ENCODE measurements at places on chromosomes 7 and 10.

DNA sequence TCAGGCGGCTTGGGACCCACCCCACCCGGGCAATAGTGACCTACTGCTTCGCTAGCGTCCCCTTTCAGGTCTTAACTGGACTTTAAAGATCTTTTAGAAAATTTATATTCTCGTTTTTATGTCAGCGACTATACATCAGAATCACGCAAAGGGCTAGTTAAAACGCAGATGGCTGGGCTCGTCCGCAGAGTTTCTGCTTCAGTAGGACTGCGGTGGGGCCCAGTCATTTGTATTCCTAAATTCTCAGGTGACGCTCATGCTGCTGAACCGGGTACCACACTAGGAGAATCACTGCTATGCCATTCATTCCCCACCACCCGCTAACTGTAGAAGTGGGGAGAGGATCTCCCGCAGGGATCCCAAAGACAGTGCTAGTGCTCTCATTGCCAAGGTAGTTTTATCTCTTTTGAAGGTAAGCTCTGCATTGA lies 12.0 kb upstream of the SP8 start:
- DNase-seq, result no peak

GRCh38 chr10:95273393-95274312 lies 17.1 kb downstream of the PDLIM1 start:
- DNase-seq, result no peak

DNA sequence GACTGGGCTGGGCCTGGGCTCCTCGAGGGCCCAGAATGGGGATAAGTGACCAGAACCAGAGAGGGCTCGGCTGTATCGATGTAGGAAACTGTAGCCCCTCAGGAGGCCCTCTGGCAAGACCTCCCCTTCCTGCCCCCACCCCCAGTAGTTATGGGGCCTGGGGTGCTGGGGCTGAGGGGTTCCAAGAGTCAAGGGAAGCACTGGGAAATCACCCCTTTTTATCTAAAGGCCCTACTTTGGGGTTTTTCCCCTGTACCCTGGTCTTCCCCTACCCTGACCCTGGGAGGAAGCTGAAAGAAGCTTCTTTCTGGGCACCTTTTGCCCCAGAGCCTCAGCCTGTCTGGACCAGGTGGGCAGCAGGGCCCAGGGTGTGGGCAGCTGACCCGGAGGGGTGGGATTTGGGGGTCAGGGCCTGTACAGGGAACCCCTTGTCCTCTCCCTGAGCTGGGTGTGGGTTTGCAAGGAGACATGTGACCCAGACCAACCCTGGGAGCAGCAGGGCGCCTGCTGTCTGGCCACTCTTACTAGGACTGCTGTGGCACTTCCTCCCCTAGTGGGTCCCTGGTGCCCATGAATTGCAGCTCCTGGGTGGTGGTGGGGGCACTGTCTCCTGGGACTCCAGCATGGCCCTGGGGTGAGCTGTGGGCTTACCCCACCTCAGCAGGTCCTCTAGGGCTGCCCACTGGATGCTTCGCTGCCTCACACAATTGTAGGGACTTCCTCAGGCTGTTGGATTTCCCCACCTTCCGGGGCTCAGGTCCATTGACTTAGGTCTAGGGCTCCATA lies 1.5 kb downstream of the IRF5 start:
- DNase-seq, result no peak

GRCh38 chr10:122241836-122242235 lies 29.3 kb upstream of the BTBD16 start:
- DNase-seq, result no peak

GRCh38 chr10:24681572-24682088 lies 42.1 kb downstream of the ARHGAP21 start:
- DNase-seq, result no peak

- no peak for DNase-seq
Measured at GRCh38 chr10:79445977-79446757, 743 bp upstream of the ZCCHC24 start.

Data from activated T-helper 9 cell treated with anti-CD3 and anti-CD28 coated beads, Interleukin-2, amount 50 U/mL, for 16 hours (primary cell).